ENCODE measurements at places on chromosomes 11 and 22.

DNA sequence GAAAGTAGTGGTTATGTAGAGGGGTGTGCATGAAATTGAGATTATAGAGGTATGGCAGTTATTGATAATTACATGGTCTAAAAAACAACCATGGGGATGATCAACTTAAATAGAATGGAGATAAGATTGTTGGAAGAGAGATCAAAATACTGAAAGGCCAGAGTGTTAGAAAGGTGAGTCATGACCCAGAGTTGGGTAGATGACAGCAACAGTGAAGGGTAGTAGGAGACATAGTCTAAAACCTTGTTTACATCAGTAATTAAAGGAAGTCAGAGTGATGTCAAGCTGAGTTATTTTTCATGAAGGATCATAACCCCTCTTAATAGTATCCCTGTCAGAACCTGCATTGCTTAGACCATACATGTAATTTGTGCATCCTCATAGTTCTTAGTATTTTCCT is 110.9 kb downstream of the ELP4 start:
- DNase-seq: no peak

DNA sequence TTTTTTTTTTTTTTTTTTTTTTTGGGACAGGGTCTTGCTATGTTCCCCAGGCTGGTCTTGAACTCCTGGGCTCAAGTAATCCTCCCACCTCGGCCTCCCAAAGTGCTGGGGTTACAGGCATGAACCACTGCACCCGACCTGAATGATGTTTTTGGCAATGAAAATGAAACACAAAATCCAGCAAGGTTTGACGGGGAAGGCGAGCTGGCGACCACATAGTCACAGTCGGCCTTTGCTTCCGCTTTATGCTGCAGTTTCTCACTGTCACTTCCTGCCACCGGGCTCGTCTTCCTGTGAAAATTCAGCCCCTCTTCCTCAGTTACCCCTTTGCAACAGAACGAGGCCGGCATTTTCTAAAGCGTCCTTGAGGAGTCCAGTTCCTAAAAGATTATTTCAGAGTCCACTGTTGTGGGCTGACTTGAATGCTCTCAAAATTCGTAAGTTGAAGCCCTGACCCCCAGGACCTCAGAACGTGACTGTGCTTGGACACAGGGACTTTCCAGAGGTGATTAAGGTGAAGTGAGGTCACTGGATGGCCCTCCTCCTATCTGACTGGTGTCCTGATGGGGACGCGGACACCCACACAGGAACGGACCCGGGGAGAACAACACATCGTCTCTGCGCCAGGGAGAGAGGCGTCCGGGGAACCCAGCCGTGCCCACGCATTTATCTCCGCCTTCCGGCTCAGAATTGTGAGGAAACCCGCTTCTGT is 2.9 kb upstream of the BID start:
- DNase-seq: no peak

GRCh38 chr11:110022548-110022947 is 70.6 kb upstream of the ZC3H12C start:
- DNase-seq: no peak

- DNase-seq: peak; percentile 47
These were observed 28.9 kb downstream of the MFNG start for GRCh38 chr22:37457093-37457893.

DNA sequence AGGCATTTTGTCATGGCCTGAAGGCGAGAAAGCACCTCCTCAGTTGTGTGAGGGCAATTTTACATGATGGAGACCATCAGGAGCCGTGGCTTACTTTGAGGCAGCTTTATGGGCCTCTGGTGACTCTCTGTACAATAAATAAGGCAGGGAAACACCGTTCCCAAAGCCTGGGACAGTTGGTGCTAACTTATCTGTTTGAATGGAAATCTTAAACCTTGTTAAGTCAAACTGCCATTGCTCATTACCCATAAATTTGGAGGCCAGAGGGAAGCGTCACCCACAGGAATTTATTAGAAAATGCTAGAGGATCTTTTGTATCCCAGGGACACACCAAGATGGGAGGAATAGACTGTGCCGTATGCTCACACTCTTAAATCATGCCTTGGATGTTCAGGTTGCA is 1156.9 kb downstream of the BRD1 start:
- no peak for DNase-seq

DNA sequence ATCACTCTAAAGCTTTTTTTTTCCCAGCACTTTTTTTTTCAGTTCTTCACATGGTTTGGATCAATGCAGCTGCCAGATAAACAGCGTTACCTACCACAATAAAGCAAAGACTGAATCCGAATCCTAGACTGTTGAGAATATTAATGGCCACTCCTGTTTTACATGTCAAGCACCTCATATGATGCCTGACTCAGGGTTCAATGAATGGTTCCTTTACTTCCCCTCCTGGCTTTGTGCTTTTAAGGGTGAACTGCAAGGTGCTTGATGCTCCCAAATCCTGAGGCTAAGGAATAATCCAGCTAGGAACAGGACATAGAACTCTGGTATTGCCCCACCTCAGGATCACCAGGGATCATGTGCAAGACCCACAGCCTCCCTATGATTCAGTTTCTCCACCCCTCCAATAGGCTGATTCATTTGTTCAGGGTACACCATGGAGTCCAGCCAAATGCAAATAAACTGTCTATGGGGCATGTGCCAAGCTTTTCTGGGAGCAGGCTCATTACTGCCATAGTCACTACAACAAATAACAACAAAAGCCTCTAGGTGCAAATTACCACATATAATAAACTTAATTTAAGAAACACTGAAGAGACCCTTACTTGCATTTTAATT is 104.3 kb downstream of the GAB2 start:
- no peak for DNase-seq

DNA sequence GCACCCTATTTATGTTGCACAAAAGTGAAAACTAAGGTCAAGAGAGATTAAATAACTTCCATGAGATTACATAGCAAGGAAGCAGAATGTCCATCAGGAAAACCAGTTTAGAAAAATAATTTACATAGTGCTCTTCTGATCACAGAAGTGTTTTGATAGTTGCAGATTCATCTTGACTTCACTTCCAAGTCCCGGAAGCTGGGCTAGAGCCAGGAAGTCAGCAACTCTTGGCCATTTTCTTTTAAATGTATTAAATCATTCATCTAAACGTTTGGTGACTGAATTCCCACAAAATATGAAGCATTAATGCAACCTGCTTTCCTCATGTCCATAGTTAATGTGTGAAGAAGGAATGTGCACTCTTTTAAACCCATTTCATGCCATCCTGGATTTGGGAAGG is 29.7 kb downstream of the APLP2 start:
- no peak for DNase-seq
